Naive thymus-derived CD4-positive, alpha-beta T cell (primary cell): ENCODE measurements at places on chromosomes 12 and 14. TPM values are rescaled to one million over a fixed set of nuclear protein-coding genes. Genes with fewer than 3 reads are reported as not detected.

Gene XRCC3
- total RNA-seq, result 15.9 TPM

Gene CCNB1IP1
- total RNA-seq, result 19.1 TPM

DNA sequence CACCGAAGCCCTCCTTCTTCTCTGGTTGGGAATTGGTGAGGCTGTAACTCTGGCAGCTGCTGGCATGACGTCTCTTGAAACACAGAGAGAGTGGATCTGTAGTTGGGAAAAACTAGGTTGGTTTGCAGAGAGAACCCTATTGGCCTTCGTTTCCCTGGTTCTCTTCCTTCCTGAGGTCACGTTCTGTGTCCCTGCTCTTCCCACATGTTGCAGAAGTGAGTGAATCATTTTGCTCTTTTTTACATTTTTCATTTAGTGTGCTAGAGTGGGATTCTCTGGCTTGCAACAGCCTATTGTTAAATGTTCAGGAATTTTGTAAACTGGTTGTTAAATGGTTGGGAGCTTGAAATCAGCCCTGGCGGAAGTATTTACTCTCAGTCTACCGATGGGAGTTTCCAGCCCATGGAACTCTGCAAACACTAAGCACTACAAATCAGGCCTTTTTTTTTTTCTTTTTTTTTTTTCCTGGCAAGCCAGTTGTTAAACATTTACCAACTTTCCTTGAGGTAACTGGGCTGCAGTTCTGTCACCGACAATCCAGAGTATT, 26.8 kb upstream of the CKAP4 start:
- no peak for DNase-seq

DNA sequence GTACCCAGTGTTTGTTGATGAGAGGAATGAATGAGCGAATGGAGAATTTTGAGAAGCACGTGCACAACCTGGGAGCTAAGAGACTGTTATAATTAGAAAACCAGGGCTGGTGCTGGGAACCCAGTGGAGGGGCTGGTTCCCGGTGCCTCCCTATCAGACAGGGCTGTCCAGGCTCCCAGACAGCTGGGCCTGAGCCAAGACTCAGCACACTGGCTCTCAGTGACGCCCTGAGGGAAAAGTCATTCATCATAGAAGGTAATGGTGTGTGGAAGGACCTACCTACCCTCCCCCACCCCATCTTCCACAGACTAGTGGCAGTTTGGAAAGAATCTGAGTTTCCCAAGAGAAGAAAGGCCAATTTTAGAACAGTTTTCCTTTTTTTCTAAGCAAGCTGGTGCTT, 34.7 kb downstream of the KCNA5 start:
- DNase-seq, result no peak

- DNase-seq, result no peak
Measured at GRCh38 chr12:113860950-113861349, 105.2 kb downstream of the RBM19 start.

DNA sequence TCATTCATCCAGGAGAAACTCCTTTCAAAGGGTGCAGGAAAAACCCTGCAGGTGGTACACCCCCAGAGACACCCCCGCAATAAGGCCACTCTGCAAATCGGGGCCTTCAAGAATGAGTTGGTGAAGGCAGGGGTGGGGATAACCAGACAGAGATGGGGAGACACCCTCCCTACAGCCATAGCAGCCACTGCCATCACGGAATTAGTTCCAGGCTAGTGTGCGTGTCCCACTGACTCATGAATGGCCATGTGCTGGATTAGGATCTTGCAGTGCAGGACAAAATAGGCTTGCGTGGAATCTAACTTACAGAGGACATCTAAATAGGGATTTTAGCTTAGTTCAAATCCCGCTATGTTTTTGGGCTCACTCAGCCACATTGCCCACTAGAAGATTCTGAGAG, 37.8 kb downstream of the SPRING1 start:
- no peak for DNase-seq

GRCh38 chr12:96327889-96328288, 72.3 kb downstream of the CDK17 start:
- peak; percentile 17 for DNase-seq

Gene CD69
- total RNA-seq, result 124 and 125 TPM in 2 replicates

Gene TPH2
- total RNA-seq, result not detected

Gene PLA2G1B
- total RNA-seq, result not detected in 2 replicates

Gene ISCA2
- 13.9 TPM for total RNA-seq

DNA sequence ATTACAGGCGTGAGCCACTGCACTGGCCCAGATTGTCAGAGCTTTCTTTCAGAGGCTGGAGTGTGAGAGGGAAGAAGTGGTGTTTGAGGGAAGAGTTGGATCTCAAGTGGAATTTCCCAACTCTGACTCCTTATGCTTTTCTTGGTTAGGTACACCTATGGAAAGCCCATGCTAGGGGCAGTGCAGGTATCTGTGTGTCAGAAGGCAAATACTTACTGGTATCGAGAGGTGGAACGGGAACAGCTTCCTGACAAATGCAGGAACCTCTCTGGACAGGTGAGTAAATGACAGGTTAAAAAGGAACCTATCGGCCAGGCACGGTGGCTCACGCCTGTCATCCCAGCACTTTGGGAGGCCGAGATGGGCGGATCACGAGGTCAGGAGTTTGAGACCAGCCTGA, 14.9 kb downstream of the A2ML1 start:
- DNase-seq, result no peak

DNA sequence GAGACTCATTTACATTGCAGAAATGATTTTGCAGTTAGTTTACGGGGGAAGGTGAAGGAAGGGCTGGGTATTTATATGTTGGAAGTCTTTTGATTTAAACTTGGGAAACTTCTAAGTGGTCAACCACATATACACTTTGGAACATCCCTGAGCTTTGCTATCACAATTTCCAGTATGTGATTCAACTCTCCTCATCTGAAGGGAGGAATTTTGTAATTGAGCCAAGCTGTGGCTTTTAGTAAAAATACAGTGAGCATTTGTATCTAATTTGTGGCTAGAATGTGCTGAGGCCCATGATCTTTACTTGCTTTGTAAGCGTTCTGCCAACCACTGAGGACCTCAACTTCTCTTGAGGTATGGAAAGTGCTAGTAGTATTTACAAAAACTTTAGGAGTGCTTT, 235.0 kb upstream of the PDZRN4 start:
- DNase-seq, result no peak

DNA sequence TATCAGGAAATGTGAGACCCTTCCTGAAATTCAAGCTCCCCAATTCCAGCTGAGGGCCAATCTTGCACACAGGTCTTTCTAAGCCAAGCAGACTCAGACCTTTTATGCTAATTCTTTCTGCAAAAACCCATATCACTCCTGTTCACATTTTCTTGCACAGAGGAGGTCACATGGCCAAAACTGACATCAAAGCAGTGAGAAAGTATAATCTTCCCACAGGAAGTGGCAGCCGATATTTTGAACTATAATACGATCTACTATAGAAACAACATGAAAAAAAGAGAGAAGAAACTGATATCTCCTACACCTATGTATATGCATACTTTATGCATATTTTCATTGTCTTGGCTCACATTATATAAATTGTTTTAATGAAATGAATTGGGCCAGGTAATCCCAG, 132.9 kb upstream of the SSTR1 start:
- no peak for DNase-seq

Gene PCBP2
- 1,006 TPM for total RNA-seq

Gene CFAP54
- 0.30 TPM for total RNA-seq

GRCh38 chr14:99681832-99682148, 2.3 kb upstream of the CYP46A1 start:
- no peak for DNase-seq

GRCh38 chr14:52789118-52789517, 2.3 kb downstream of the GNPNAT1 start:
- DNase-seq, result no peak
